Activated naive CD8-positive, alpha-beta T cell treated with anti-CD3 and anti-CD28 coated beads, Interleukin-2, amount 50 U/mL, for 16 hours (primary cell): ENCODE measurements at places on chromosomes 7 and 10.

DNA sequence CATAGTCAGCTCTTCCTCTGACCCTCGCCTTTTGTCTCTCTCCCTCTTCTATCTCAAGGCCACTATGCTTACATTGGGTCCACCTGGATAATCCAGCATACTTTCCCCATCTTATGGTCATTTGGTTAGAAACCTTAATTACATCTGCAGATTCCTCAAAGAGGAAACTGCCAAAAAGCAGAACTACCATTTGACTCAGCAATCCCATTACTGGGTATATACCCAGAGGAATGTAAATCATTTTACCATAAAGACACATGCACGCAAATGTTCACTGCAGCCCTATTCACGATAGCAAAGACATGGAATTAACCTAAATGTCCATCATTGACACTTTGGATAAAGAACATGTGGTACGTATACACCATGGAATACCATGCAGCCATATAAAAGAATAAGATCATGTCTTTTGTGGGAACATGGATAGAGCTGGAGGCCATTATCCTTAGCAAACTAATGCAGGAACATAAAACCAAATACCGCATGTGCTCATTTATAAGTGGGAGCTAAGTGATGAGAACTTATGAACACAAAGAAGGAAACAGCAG, 114.8 kb upstream of the NPY start:
- no peak for DNase-seq

GRCh38 chr7:47401611-47402570, 180.0 kb downstream of the TNS3 start:
- no peak for DNase-seq

- no peak for DNase-seq
Observed at GRCh38 chr7:156640949-156641485, 443 bp downstream of the RNF32 start.

- no peak for DNase-seq
Observed at GRCh38 chr10:129921801-129922597, 42.1 kb downstream of the EBF3 start.

GRCh38 chr10:44427037-44427436, 42.1 kb upstream of the CXCL12 start:
- no peak for DNase-seq

DNA sequence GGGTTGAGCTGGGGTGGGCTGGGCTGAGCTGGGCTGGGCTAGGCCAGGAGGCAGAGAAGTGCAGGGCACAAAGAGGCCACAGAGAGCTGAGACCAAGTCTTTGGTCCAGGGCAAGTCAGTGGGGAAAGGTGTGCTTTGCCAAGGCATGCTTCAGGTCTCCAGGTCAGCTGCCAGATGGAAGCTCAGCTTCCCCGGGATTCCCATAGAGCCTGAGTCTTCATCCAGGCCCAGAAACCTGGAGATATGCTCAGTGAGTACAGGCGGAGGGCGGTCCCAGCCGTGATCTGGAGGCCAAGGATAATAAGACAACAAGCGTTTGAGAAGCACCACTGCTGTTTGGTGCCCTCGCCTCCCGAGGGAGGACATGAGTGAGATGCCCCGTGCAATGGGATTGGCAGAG, 4.7 kb upstream of the CALN1 start:
- DNase-seq = no peak

DNA sequence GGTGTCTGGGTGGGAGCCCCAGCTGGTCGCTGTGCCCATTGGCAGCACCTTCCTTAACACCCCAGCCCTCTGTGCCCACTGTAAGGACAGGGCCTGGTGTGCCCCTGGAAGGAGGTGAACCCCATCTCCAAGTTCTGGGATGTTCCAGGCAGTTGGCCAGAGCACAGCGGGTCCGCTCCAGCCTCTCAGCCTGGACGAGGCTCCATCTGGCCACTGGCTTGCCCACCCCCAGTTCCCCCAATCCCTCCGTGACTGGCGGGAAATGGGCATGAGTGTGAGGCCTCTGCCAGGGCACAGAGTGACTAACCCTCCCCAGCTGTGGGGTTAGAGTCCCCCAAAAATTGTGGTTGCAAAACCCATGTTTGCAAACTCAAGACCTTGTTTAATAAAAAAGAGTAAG, 15.6 kb downstream of the GRIFIN start:
- DNase-seq = no peak

GRCh38 chr10:110724937-110725336, 80.8 kb downstream of the RBM20 start:
- DNase-seq = no peak

- no peak for DNase-seq
Observed at GRCh38 chr10:46077141-46077554, 31.1 kb upstream of the MSMB start.

DNA sequence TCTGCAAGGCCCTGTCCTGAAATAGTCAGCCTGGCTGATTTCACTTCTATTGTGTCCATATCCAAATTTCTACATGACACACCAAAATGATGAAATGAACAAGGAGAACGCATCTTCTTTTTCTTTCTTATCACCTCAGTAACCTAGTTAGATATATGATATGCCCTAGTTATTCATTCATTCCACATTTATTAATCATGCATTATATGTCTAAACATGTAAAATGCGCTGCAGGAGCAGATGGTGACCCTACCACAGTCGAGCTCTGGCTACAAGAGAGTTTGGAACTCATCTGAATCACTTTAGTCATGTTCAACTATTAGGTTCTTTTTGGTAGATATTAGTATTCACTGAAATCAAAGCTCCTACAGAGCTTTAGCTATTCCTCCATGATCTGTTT, 31.8 kb upstream of the VPS41 start:
- DNase-seq = no peak

GRCh38 chr10:117684672-117685211, 142.2 kb downstream of the EMX2 start:
- no peak for DNase-seq

DNA sequence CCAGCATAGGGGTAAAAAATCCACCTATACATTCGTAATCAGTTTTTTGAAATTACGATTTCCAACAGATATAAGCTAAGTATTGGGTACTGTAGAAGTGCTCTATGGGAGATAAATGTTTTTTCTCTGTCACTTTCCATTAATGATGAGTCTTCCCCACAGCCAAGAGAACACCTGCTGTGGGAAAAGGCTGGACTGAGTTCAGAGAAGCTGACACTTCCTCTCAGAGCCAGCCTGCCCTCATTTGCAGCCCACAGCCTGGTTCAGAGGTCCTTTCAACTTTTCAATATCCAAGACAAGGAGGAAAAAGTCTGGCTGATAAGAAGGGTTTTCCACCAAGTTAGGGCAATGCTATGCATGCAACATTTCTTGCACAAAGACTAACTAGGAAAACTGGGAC, 64.5 kb upstream of the DNAJB12 start:
- DNase-seq = no peak

- DNase-seq = no peak
Observed at GRCh38 chr7:137423321-137423720, 79.8 kb upstream of the PTN start.
